ENCODE measurements at places on chromosomes 3 and 15. TPM values are rescaled to one million over a fixed set of nuclear protein-coding genes. Genes with fewer than 3 reads are reported as not detected.

- DNase-seq, result no peak
These were observed 40.5 kb downstream of the EXOG start for GRCh38 chr3:38536671-38537070.

- no peak for DNase-seq
These were observed 136.1 kb upstream of the PROK2 start for GRCh38 chr3:71921036-71921435.

GRCh38 chr15:101325263-101326025 lies 30.4 kb upstream of the SNRPA1 start:
- no peak for DNase-seq

DNA sequence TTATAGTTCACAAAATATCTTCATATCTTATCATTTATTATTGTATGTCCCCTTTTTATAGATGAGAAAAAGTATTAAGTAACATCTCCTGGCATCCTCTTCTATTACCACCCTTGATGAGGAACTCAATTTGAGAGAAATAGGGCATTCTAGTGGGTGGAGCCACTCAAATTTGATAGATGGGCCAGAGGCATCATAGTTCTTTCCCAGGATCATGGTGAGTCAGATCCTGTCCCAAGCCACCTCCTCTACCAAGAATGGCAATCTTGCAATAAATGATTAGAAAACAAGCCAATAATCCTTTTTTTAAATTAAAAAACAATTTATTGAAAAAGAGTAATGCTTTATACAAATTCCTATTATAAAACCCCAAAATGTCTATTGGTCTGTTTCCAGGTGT lies 16.8 kb downstream of the CLDN1 start:
- no peak for DNase-seq

DNA sequence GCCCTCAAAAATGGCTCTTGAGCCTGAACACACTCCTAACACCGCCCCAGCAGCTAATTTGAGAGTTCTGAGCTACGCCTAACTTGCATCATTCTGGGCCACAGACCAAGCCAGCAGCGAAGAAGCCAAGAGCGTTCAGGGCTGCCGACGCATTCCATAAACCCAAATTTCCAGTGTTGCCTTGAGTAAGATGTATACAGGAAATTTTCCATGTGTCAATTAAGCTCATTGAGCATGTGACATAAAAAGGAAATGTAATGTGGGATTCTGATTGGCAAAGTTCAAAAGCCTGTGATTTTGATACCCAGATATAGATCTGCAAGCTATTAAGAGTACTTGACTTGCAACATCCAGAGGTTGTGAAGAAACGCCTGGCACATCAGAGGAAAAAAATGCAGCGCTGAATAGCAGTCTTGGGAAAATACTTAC lies 148.6 kb upstream of the NR2F2 start:
- no peak for DNase-seq

DNA sequence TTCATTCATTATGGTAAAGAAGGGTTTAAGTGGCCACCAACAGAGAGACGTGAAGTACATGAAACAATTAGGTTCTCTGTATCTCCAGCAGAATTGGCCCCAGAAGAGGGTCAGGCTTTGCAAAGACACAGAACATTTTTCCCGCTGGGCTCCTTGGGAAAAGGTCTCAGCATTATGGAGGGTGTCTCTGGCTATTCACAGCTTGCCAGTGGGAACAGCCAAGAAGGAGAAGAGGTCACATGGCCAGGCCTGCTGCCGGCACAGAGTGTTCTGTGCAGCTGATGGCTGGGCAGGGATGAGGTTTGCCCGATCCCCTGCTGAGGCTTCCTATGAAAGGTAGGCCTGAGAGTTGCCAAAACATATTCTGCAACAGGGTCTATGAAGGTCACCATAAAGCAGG lies 77.8 kb upstream of the LPP start:
- DNase-seq, result no peak

GRCh38 chr15:91445695-91446228 lies 345.7 kb downstream of the SV2B start:
- DNase-seq, result peak; percentile 29

DNA sequence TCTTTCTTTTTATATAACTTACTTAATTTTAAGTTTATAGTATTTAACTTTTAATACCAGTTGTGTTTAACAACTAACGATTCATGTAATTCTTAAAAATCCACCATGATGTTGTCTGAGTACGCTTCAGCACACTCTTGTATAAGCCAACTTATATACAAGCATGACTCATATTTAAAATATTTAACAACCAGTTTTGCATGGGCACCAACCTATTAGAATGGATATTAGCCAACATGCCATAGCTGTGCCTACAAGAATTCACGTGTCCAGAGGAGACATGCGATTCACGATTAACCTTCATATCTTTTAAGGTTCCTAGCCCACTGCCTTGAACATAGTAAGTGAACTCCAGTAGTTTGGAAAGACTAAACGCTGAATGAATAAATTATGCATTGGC lies 1023.2 kb downstream of the TBL1XR1 start:
- no peak for DNase-seq

DNA sequence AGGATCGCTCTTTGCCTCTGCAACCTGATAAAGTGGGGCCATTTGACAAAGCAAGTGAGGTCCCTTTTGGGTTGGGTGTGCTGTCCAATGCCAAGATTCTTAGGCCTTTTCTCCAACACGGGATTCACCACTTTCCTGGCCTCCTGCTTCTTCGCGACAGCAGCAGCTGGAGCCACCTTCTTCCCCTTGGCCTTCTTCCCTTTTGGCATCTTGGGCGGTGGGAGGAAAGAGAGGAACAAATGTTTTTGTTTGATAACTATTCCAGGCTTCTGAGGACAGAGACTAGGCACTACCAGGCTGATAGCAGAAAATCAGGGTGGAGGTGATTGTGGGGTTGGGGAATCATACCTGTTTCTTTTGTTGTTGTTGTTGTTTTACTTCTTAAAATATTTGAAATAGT lies 30.0 kb upstream of the FAM81A start:
- DNase-seq, result no peak

DNA sequence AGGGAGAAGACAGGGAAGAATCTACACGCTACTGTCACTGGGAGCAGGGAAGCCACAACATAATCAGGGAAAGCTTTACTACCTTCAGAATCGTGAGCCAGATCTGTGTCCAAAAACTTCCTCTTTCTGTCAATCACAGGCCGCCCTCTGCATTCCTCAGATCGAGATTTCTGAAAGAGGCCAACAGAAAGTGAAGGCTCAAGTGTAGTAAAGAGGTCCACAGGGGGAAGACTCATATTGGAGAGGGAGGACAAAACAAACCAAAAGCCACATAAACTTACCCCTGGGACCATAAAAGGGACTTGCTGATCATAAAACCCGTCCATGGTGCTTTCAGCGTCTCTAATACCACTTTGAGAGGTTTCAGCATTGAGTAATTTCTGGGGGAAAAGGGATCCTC lies 3.3 kb downstream of the ETV5 start:
- no peak for DNase-seq

GRCh38 chr3:98746882-98747281 lies 16.3 kb upstream of the ST3GAL6 start:
- DNase-seq, result no peak

- DNase-seq, result no peak
These were observed 217.0 kb downstream of the EPHB1 start for GRCh38 chr3:135012101-135012500.

- DNase-seq, result no peak
These were observed 183.7 kb upstream of the NAALADL2 start for GRCh38 chr3:174675406-174675805.

DNA sequence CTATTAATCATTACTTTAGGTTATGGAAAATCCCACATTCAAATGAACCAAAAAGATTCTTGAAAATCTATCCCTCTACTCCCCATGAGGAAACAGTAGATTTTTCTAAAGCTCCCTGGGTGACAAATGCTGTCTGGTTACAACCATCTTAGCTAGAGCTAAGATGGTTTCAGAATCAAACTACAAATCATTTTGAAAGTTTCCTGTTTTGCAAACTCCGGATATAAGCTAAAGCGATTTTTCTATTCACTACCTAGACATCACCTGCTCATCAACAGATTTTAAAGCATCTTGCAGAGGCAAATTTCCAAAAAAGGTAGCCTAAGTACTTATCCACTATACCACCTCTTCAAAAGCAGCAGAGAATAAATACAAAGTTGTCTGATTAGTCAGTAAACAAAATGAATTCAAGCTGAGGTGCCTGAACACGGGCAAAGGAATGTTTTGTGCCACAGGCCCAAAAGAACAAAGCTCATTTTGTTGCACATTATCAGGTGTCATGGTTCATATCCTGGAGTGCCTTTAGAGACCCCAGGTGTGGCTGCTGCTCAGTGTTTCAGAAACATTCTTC lies 204.9 kb downstream of the TNIK start:
- no peak for DNase-seq

GRCh38 chr3:13796701-13797460 lies 83.0 kb downstream of the WNT7A start:
- no peak for DNase-seq

GRCh38 chr15:70559265-70560239 lies 203.8 kb downstream of the UACA start:
- DNase-seq, result peak; percentile 59

DNA sequence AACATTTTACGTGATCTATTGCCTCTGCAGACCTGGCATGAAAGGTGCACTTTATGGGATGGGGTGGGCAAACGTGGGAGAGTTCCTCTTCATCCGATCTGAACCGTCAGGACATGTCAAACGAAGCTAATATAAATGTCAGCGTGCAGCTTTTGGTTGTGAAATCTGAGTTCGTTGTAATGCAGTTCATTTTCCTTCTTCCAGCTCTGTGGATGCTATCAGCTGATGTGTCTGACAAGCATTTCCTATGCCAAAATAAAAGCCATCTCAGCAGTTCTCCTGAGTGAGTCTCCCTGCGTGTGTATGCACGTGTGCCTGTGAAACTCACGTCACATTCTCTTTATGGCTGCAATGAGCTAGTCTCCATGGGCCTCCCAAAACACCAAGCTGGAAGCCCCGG lies 512.3 kb downstream of the MCTP2 start:
- DNase-seq, result no peak

- no peak for DNase-seq
These were observed 124.0 kb downstream of the NR1D2 start for GRCh38 chr3:24069045-24069444.

- no peak for DNase-seq
These were observed 69.1 kb downstream of the PEX5L start for GRCh38 chr3:179967622-179968021.

GRCh38 chr3:23600167-23600871 lies 205.4 kb upstream of the UBE2E1 start:
- no peak for DNase-seq

GRCh38 chr3:45939341-45939771 lies 3.9 kb upstream of the CXCR6 start:
- no peak for DNase-seq

DNA sequence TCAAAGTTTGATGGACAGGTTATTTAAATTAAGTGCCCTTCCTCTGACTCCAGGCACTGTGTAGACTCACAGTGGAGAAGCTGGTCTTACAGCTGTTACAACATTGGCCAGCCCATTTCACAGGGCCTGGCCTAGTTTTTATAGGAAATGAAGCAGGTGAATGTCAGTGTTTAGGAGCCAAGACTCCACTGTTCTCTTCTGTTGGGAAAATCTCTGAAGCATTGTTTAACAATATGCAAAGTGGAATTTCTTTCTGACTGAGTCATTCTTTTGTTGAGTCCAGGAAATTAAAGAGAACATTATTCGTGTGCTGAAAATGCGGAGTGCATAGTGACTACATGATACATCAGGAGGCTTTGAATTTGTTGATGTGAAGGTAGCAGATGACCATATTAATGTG lies 64.7 kb downstream of the ARRDC4 start:
- DNase-seq, result no peak

DNA sequence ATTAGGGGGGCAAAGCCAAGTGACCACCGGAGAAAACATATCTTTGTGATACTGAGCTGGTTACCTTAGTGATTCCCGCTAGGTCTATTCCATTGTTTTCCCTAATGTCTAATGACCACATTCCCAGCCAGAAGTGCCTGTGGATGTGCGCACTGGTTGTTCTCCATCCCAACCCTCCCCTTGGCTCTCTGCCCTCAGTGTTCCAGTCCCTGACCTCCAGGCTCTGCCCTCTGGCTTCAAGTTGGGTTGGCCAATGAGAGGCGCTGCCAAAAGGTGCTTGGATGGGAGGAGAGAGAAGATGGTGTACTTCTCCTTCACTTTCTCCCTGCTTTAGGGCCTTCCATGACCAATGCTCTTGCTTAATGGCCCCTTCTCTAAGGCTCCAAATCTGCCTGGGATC lies 2.4 kb downstream of the COLQ start:
- DNase-seq, result no peak

GRCh38 chr3:29088579-29088978 lies 192.3 kb upstream of the RBMS3 start:
- no peak for DNase-seq

- no peak for DNase-seq
These were observed 26.8 kb downstream of the RPN1 start for GRCh38 chr3:128623762-128624176.

DNA sequence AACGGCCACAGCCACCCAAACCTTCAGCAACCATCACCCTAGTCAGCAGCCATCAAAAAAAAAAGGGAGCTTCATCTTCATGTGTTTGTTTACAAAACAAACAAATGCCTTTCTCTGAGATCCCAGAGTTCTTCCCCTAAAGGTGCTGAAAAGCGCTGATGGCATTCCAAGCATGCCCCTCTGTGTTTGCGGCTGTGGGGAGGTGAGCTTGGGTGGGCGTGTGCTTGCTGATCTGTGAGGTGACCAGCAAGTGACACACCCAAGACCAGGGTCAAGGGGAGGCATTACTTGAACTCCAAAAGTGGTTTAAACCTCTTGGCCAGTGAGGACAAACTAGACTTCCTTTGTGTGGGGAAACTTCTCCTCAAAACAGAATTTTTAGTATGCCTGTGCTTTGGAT lies 81.5 kb downstream of the DHX36 start:
- no peak for DNase-seq

GRCh38 chr15:52148403-52148802 lies 35.8 kb upstream of the BCL2L10 start:
- no peak for DNase-seq

INSYN1 gene
- 19.3 TPM for polyA plus RNA-seq

COL7A1 gene
- 24.4 TPM for polyA plus RNA-seq

FAM81A gene
- 33.7 TPM for polyA plus RNA-seq

STAC gene
- 12.0 TPM for polyA plus RNA-seq

PARP3 gene
- polyA plus RNA-seq, result 20.2 TPM

CORO2B gene
- 26.8 TPM for polyA plus RNA-seq

HIGD2B gene
- not detected for polyA plus RNA-seq

EEF1AKMT4 gene
- 3.3 TPM for polyA plus RNA-seq

SPTBN5 gene
- 2.9 TPM for polyA plus RNA-seq

CCDC39 gene
- 9.5 TPM for polyA plus RNA-seq

STXBP5L gene
- polyA plus RNA-seq, result 0.24 TPM

CLASP2 gene
- 68.2 TPM for polyA plus RNA-seq

C3orf85 gene
- 18.4 TPM for polyA plus RNA-seq

FBXL2 gene
- 30.4 TPM for polyA plus RNA-seq

CCR3 gene
- 0.13 TPM for polyA plus RNA-seq
